ENCODE measurements at places on chromosomes 5 and 9. TPM values are rescaled to one million over a fixed set of nuclear protein-coding genes. Genes with fewer than 3 reads are reported as not detected.

DNA sequence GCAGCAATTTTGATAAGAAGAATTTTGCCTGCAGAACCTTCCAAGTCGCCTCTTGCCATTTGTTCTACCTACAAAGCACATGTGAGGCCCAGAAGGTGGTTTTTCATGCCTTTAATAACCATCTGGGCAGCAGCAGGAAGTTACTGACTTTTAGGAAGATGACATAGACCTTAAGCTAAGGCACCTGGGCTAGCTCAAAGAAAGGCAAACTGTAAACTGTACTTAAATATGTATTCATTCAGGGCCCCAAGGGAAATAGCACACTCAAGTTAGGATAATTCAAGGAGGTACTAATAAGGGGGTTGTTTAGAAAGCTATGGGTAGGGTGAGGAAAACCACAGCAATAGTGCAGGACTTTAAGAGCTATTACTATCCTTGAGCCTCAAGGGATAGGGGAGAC, 57.3 kb upstream of the HSPB3 start:
- DNase-seq: no peak
- no peak overlapping the region for H3K27ac ChIP-seq
- no peak overlapping the region for H3K4me3 ChIP-seq
- H3K36me3 ChIP-seq: no peaks in the 10 kb centered on the region
- H3K27me3 ChIP-seq: no peaks in the 10 kb centered on the region

- DNase-seq: no peak
- no peak overlapping the region for H3K4me3 ChIP-seq
- H3K36me3 ChIP-seq: no peaks in the 10 kb centered on the region
- H3K27ac ChIP-seq: no peak overlapping the region
- H3K4me1 ChIP-seq: no peaks in the 10 kb centered on the region
Measured at GRCh38 chr5:168734119-168734518, 155.0 kb upstream of the PANK3 start.

DNA sequence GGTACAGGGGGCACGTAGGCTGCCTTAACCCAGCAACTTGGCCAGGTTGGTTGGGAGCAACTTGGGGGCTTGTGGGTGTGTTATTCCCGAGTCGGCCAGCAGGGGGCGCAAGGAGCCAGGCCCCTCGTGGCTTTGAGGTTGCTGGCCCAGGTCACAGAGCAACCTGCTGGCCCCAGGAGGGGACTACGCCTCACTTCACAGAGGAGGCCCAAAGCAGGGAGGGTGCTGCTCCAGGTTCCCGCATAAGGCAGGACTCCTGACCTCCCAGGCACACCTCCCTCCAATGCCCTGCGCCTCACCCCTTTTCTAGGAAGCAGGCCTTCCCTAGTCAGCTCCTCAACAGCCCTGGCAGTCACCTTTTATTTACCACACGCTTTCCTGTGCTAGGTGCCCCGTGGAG, 18.1 kb downstream of the KYAT1 start:
- no peak overlapping the region for H3K4me3 ChIP-seq
- no peaks in the 10 kb centered on the region for H3K27me3 ChIP-seq
- no peaks in the 10 kb centered on the region for H3K36me3 ChIP-seq

DNA sequence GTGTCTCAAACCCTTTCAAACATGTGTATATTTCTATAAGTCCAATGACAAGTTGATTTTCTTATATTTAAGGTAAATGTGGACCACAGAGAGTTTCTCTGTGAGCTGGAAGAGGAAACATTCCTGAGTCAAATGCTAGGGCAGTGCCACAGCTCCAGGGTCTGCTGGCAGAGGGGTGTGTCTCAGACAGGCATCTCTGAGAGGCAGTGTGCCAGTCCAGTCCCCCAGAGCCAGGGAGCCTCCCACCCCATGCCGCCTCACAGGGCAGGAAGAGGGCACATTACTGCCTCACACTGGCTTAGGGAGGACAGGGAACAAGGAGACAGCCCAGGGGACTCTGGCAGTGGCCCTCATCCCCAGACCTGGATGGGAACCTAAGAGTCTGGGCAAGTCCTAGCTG, 120.2 kb downstream of the TENT4A start:
- no peaks in the 10 kb centered on the region for H3K27me3 ChIP-seq
- no peak overlapping the region for H3K27ac ChIP-seq
- no peaks in the 10 kb centered on the region for H3K36me3 ChIP-seq
- H3K4me1 ChIP-seq: no peaks in the 10 kb centered on the region
- DNase-seq: no peak

The TXNDC8 gene
- total RNA-seq: not detected

The GNA14 gene
- total RNA-seq: 11.1 TPM
